Islet precursor cell (in vitro differentiated cells): ENCODE measurements at places on chromosomes 2 and 18.
A peak's percentile ranks its signal among the peaks of the same experiment; 100 is the strongest.

- DNase-seq, result no peak
Observed at GRCh38 chr18:74632856-74633255, 35.2 kb downstream of the ZNF407 start.

GRCh38 chr18:46910856-46911255, 6.5 kb downstream of the PIAS2 start:
- DNase-seq, result no peak

DNA sequence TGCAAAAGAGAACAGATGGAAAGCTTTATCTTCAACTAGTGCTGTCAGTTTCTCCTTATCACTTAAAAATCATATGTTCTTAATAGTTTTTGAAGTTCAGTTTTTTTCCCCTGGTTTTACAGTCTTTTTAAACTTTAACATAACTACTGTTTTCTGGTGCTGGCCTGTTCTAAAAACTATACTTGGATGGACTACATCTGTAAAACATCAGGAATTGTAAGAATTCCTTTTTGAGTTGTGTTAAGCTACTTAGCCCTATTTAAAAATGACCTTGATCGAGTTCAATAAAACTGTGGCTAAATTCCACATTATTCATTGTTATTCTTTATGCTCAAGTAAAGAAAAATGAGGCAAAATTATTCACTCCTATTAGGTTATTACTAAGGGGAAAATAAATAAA, 397.7 kb downstream of the NUP35 start:
- DNase-seq, result no peak

GRCh38 chr2:43408407-43409160, 182.2 kb upstream of the ZFP36L2 start:
- no peak for DNase-seq

- DNase-seq, result peak; percentile 72
Observed at GRCh38 chr18:27378431-27379095, 193.5 kb upstream of the CHST9 start.

- peak; percentile 97 for DNase-seq
Observed at GRCh38 chr2:24855726-24856125, 62.5 kb downstream of the CENPO start.

- DNase-seq, result peak; percentile 42
Observed at GRCh38 chr2:230901006-230901405, 24.0 kb downstream of the GPR55 start.

- DNase-seq, result no peak
Observed at GRCh38 chr2:133957724-133958480, 296.0 kb upstream of the MGAT5 start.
